ENCODE measurements at places on chromosomes 3 and 15. TPM values are rescaled to one million over a fixed set of nuclear protein-coding genes. Genes with fewer than 3 reads are reported as not detected.

LRRIQ4 gene
- polyA plus RNA-seq: not detected

DNA sequence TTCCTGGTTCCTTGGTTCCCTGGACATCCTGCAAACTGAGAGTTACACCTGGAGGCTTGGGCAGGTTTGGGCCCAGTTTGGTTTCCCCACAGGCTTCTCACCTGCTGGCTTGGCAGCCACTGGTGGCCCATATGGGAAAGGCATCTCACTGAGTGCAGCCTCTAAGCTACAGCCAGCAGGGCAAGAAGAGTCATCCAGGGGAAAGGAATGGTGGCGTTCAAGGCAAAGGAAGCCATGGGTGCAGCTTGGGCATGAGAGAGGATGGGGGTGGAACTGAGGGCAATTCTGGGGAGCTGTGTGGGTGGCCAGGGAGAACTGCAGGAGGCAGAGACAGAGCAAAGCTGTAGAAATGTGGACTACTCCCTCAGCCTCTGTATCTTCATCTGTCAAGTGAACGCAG is 106.4 kb downstream of the EPHB1 start:
- no peak for DNase-seq

FBXW12 gene
- not detected for polyA plus RNA-seq

GRCh38 chr15:89402518-89402805 is 67.8 kb upstream of the POLG start:
- DNase-seq: no peak

GRCh38 chr3:159189994-159190669 is 388.3 kb downstream of the MFSD1 start:
- no peak for DNase-seq

GRCh38 chr3:28077572-28077971 is 163.8 kb upstream of the CMC1 start:
- no peak for DNase-seq

GRCh38 chr15:74383695-74384565 is 16.5 kb upstream of the CYP11A1 start:
- DNase-seq: no peak

TNNC1 gene
- 34.2 TPM for polyA plus RNA-seq

GRCh38 chr3:121735047-121735696 is 14.4 kb downstream of the GOLGB1 start:
- no peak for DNase-seq

CHRNB4 gene
- polyA plus RNA-seq: not detected

MFAP1 gene
- 27.0 TPM for polyA plus RNA-seq

GOLGA8Q gene
- polyA plus RNA-seq: not detected

GRCh38 chr15:40925863-40926658 is 3.1 kb upstream of the DLL4 start:
- DNase-seq: no peak

TMEM158 gene
- polyA plus RNA-seq: 0.69 TPM

PPP1R2 gene
- 31.8 TPM for polyA plus RNA-seq

DNA sequence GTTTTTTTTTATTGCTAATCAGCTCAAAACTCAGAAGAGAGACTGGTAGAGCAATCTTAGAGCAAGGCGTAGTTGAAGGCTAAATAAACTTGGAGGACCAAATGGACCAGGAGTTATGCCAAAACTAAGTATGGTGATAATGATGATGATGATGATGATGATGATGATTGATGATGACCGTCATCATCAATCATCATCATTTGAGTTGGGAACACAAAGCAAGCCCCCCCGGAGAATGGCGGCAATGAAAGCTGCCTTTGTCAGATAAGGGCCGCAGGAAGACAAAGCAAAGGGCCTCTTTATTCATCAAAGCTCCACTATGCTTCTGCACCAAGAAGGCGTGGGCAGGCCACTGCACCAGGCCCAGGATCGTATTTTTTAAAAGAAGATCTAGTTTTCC is 82.1 kb upstream of the RAD18 start:
- DNase-seq: no peak

DNA sequence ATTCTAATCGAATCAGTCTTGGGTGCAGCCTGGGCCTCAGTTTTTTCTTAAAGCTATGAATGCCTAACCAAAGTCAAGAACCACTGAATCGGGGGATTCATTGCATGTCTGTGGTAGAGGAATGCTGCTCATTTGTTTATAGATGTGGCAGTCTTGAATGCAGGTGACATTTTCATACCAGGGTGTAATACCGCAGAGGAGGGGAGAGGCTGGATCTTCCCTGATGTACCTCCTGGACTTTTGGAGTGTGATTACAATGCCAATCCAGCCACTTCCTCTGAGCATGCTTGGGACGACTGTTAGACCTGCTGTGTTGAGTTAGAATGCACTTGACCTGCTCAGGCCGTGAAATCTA is 42.7 kb downstream of the GOLGA6A start:
- DNase-seq: no peak

All from sigmoid colon (tissue), 7 donors.